SK-N-SH (cell line): ENCODE measurements at places on chromosomes 6 and 20. TPM values are rescaled to one million over a fixed set of nuclear protein-coding genes. Genes with fewer than 3 reads are reported as not detected.

Gene TLDC2
- 0.02 and 0.08 TPM in 2 replicates for polyA plus RNA-seq

Gene MUC21
- not detected in 2 replicates for polyA plus RNA-seq

Gene PNLDC1
- not detected in 2 replicates for polyA plus RNA-seq

Gene MAN1A1
- 28.0 and 32.4 TPM in 2 replicates for polyA plus RNA-seq

Gene IFNGR1
- polyA plus RNA-seq = 11.5 and 16.7 TPM in 2 replicates

Gene BTNL2
- not detected in 2 replicates for polyA plus RNA-seq

Gene CARMIL1
- polyA plus RNA-seq = 1.7 TPM in 2 replicates

Gene HTR1B
- polyA plus RNA-seq = 0.63 and 0.76 TPM in 2 replicates
